Activated CD4-positive, alpha-beta memory T cell treated with anti-CD3 and anti-CD28 coated beads for 36 hours (primary cell): ENCODE measurements at places on chromosomes 3 and 15. TPM values are rescaled to one million over a fixed set of nuclear protein-coding genes. Genes with fewer than 3 reads are reported as not detected.

- DNase-seq = no peak
Observed at GRCh38 chr15:38745126-38745525, 180.5 kb upstream of the RASGRP1 start.

- DNase-seq = no peak
Observed at GRCh38 chr3:132900481-132900880, 137.7 kb upstream of the TMEM108 start.

- DNase-seq = no peak
Observed at GRCh38 chr15:66722757-66723540, 20.9 kb downstream of the SMAD6 start.

Gene LRRC31
- total RNA-seq = not detected

Gene PP2D1
- not detected for total RNA-seq

Gene TUSC7
- total RNA-seq = not detected

Gene CLCN2
- 3.2 TPM for total RNA-seq

DNA sequence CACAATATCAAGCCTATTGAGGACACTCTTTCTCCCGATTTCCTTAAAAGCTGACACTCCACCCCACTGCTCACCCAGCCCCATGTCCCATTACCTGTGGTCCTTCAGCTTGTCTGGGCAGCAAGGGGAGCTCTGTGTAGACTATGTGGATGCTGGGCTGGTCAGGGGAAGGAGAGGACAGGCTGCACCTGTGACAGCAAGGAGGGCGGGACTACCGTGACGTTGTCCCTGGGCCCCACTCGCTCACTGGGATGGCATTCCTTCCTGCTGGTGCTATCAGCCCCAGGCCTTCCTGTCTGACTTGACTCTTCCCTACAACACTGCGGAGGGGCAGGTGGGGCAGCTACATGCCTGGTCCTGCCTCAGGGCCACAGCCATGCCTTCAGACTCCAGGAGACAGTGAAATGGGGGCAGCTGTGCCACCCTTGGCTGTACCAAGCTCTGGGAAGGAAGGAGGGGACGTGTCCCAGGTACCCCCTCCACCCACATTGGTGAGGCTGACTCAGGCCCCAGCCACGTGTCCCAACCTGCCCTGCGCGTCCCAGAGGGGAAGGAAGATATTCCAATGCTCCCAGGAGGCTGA, at the start of gene TMEM40:
TSS of gene TMEM40 (minus strand) at position 163 of the 583 bp plus-strand sequence. CDS start 9,427 bp downstream, outside the sequence.
- DNase-seq = no peak

Gene CASR
- total RNA-seq = 0.14 TPM

DNA sequence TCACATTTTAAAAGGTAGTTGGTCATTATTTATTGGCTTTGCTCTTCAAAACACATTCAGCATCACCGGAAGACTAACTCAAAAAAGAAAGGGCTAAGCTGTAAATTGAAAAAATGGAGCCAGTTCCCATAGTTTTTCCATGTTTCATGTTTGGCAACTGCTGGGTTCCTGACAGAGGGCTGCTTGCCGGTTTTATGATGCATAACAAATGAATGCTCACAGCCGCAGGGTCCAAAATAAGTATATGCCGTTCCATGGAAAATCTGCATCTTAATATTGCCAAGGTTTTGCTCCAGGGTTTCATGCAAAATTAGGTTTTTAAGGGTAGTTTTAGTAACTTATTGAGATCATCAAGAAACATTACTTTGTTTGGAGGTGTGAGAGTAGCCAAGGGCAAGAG, 15.8 kb downstream of the SLC12A1 start:
- DNase-seq = no peak

- DNase-seq = peak; percentile 84
Observed at GRCh38 chr3:52243791-52244628, 1.5 kb upstream of the PPM1M start.

GRCh38 chr15:59074607-59075006, 30.3 kb upstream of the CCNB2 start:
- no peak for DNase-seq

Gene GNAT1
- total RNA-seq = not detected

DNA sequence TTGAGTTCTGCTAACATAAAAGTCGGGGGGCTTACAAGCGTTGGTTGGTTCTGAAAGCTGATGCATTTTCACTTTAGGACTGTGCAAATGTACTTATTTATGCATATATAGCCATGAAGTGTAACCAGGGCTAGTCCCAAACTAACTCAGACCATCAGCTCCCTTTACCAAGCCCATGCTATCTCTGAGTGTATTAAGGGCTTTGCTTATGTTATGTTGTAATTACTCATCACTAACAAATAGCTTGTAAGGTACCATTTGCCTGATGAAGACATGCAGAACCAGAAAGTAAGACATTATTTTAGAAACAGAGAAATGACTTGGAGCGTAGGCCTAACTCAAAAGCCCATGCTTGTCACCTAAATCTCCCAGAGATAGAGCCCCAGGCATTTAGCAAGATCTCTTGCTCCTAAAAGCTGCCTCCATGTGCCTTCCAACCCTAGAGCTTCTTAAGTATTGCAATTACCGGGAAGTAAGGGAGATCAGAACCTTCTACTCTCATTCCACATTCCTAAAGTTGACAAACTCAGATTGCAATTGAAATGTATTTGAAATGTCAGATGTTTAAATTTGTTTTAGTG, 362.9 kb upstream of the RBMS3 start:
- no peak for DNase-seq

- no peak for DNase-seq
Observed at GRCh38 chr15:76393614-76394013, 57.0 kb downstream of the ISL2 start.

- DNase-seq = no peak
Observed at GRCh38 chr3:160598865-160599264, 33.5 kb upstream of the KPNA4 start.

Gene PLAAT1
- 0.39 TPM for total RNA-seq

DNA sequence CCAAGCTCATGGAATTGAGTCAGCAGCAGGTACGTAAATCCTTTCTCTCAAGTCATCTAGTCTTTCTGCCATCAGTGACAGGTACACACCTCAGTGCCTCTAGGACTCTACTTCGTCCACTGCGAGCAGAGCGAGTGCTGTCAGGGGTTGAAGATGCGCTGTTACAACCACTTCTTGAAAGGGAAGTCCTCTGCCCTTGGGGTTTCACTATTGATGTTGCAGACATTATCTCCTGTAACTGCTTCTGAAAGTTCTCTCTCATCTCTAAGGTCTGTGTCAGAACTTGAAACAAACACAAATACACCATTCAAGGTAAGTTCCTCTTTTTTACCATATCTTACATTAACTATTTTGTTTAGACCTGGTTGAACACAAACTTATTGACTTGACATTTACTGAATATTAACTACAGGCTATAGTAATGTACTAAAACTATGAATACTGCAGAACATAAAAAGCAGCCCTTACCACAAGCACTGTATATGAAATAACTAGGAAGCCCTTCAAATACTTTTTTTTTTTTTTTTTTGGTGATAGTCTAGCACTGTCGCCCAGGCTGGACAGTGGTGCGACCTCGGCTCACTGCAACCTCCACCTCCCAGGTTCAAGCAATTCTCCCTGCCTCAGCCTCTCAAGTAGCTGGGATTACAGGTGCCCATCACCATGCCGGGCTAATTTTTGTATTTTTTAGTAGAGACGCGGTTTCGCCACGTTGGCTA, 41.5 kb downstream of the TOPBP1 start:
- no peak for DNase-seq

Gene DCLK3
- total RNA-seq = not detected

GRCh38 chr3:186121278-186121677, 12.4 kb upstream of the ETV5 start:
- no peak for DNase-seq

Gene LMOD3
- total RNA-seq = not detected

GRCh38 chr3:150757768-150758167, 5.2 kb downstream of the SIAH2 start:
- no peak for DNase-seq

DNA sequence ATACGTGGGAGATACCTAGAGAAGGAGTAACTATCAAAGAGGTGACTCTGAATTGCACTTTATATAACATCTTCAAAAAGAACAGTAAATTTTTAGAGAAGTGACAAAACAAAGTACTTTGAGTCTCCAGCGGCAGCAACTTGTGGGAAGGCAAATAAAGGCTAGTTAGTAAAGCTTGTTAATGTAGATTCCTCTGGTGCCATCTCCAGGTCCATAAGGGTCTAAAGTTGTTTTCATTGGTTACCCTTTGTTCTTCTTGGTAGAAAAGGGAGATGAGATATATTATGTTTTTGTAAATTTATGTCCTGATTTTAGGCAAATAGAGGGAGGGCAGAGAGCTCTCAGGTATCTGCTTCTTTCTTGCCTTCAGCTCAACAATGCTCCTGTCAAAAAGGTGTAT, 161.6 kb downstream of the MYRIP start:
- DNase-seq = no peak

DNA sequence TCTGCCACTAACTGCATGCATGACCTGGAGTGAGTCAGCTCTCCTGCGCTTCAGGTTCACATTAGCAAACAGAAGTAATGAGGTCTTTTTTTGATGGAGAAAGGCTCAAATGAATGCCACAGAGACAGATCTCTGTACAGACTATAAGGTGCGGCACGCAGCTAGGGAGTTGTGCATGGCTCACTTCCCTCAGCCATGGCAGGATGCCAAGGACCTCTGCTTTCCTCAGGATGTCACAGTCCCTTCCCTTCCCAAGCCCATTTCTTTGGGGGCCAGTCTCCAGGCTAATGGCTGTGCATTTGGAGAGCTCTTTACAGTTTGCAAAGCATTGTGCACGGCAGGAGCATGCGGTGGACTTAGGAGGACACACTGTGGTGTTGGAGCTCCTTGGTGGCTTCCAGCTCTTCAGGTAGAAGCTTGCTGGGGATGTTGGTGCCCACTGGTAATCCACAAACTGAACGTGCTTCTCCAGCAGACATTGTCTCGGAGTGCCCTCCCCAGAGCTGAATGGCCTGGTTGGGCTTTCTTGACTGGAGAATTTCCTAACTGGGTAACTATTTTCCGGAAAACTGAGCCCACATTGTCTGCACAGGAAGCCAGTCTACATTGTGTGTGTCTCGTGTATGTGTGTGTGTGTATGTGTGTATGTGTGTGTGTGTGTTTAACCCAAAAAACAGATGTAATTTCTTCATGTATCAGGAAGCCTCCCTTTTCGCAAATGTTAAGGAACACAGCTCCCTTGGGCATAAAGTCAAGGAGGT, 172.5 kb upstream of the TLE3 start:
- DNase-seq = no peak

Gene SOX14
- total RNA-seq = not detected

DNA sequence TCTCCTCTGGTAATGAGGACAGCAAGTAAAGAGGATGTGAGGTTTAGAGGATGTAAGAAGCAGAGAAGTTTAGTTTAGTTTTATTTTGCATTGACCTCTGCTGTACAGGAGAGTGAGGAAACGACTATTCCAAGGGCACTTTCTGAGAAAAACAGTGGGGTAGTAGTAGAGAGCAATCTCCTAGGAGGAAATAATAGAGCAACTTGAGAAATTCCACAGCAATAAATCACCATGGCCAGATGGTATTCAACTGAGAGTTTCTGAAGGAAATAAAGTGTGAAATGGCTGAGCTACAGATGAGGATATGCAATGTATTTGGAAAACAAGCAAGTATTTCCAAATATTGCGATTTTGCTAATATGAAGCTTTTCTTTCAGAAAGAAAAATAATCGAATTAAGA, 118.9 kb downstream of the DPH6 start:
- DNase-seq = no peak

DNA sequence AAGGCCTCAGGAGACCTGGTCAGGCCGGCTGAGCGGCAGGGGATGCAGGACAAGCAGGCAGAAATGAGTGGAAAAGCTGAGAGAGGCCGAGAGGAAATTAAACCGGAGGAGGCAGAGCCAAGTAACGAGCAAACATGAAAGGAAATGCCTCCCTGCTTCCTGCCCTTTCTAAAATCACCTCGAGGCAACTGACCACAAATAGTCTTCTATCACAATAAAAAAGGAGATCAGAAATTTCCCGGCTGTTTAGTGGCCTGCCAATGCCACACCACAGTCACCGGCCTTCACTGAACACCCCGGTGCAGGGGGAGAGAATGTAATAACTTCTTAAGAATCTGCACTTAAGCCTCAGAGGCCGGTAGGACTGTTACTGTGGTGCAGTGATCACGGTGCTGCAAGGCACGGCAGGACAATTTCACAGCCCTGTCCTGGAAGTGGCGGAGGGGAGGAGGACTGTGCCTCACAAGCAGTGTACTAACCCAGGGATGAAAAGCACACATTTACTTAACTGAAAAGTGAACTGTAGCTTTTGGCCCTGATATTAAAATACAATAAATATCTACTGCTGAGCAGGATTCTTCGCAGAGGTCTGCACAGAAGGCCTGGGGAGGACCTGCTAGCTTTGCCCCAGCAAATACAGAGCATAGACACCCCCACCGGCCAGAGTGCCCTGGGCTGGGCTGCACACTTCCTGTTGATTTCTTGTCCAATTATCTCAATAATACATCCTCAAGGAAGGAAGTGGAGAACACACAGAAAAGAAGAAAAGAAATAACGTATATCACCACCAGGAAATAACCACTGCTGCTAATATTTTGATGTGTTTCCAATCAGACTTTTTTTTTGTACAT, 183.5 kb upstream of the NSMCE3 start:
- DNase-seq = no peak

GRCh38 chr15:69848551-69849231, 249.0 kb downstream of the TLE3 start:
- no peak for DNase-seq

- DNase-seq = no peak
Observed at GRCh38 chr3:159855599-159856346, 132.9 kb upstream of the IL12A start.

- DNase-seq = no peak
Observed at GRCh38 chr3:166902374-166902773, 477.7 kb downstream of the ZBBX start.

Gene MYRIP
- total RNA-seq = not detected

DNA sequence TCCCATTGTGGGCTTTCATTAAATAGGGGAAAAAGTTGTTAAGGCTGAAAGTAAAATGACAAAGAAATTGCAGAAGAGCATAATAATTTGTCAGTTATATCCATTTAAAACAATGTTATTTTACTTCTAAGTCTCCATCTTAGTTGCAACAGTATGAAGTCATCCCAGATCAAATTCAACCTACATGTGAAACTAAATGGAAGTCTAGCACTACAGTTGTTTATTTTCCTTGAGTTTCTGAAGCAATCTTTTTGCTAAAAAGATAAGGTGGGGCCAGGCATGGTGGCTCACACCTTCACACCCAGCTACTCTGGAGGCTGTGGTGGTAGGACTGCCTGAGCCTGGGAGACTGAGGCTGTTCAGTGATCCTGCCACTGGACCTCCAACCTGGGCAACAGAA, 80.2 kb downstream of the DPH6 start:
- no peak for DNase-seq

Gene RAD51
- 67.1 TPM for total RNA-seq

Gene NEDD4
- 18.7 TPM for total RNA-seq

Gene IFT57
- total RNA-seq = 29.6 TPM

DNA sequence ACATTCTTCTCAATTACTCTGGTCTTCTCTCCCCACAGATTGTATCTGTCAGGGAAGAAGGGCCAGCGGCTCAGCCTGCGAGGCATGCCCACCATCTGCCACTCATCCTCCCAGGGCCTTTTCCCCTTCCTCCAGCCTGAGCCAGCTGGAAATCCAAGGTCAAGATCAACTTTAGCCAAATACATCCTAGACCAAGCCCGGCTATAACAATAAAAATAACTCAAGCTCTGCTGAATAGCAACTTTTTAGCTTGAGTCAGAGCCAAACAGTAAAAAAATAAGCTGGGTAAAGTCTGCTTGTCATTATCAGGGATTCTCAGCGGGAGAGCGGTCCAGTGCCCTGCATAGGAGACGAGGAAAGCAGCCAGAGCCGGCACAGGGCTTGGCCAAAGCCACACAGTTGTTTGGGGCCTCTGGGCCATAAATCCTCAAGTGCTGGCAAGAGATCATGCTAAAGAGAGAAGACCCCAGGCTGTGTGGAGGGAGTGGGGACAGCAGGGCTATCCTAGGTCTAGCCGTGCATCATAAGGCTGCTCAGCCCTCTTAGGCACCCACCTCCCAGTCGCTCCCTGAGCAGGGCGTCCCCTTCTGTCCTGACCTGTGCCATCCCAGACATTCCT, 76.2 kb upstream of the HERC1 start:
- no peak for DNase-seq
